ENCODE measurements at places on chromosomes 5 and 9. TPM values are rescaled to one million over a fixed set of nuclear protein-coding genes. Genes with fewer than 3 reads are reported as not detected.

The REXO4 gene
- 17.3 TPM for total RNA-seq

DNA sequence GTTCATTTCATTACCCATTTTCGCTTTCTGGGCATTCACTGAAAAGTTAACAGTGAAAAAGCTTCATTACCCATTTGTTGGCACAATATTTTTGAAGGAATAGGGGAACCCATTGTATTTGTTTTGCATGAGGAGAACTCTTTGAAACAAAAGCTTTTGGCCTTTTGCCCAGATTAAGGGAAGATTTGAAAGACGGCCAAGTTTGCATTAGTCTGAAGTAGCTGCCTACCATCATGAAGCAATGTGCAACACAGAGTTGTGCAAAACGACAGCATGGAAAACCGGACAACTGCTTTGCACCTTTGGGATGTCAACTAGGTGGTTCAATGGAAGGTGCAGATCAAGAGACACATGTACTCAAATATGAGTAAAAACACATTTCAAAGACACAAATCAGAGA lies 84.9 kb downstream of the TRPM3 start:
- H3K4me3 ChIP-seq = no peak overlapping the region
- no peak overlapping the region for H3K27ac ChIP-seq
- H3K27me3 ChIP-seq = no peaks in the 10 kb centered on the region
- H3K4me1 ChIP-seq = no peaks in the 10 kb centered on the region
- no peaks in the 10 kb centered on the region for H3K36me3 ChIP-seq

- no peaks in the 10 kb centered on the region for H3K4me1 ChIP-seq
- no peak overlapping the region for H3K27ac ChIP-seq
- H3K27me3 ChIP-seq = no peaks in the 10 kb centered on the region
- DNase-seq = no peak
- H3K36me3 ChIP-seq = no peaks in the 10 kb centered on the region
Observed at GRCh38 chr9:71928806-71929205, 17.4 kb downstream of the C9orf85 start.

GRCh38 chr5:132209131-132209530 lies 18.5 kb downstream of the P4HA2 start:
- no peaks in the 10 kb centered on the region for H3K27me3 ChIP-seq
- H3K4me1 ChIP-seq = no peaks in the 10 kb centered on the region
- no peak overlapping the region for H3K4me3 ChIP-seq
- no peak overlapping the region for H3K27ac ChIP-seq

GRCh38 chr9:129184596-129185122 lies 6.6 kb upstream of the IER5L start:
- no peaks in the 10 kb centered on the region for H3K36me3 ChIP-seq
- H3K27me3 ChIP-seq = no peaks in the 10 kb centered on the region
- H3K4me1 ChIP-seq = peaks cover 19% of the 10 kb centered on the region
- no peak overlapping the region for H3K4me3 ChIP-seq
- H3K27ac ChIP-seq = peak overlapping the region; percentile 47
- peak; percentile 40 for DNase-seq

DNA sequence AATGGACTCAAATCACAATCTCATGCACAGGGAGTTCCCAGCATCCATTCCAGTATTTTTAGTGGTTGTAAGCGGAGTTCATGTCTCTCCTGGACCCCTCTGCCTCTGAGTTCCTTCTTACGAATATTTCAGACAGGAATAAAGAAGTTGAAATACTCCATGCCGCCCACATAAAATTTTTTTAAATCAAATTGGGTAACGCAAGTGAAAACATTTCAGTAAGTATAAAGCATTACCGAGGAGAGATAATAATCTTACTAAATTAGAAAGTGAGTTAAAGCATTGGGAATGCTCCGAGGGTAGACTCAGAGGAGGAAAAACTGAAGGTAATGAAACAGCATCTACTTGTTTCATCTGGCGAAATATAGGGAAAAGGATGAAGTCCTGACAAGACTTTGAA lies 317.6 kb downstream of the ARRDC3 start:
- H3K4me1 ChIP-seq = no peaks in the 10 kb centered on the region
- no peak overlapping the region for H3K4me3 ChIP-seq
- no peak overlapping the region for H3K27ac ChIP-seq
- no peaks in the 10 kb centered on the region for H3K36me3 ChIP-seq
- H3K27me3 ChIP-seq = no peaks in the 10 kb centered on the region
